ENCODE measurements at places on chromosomes 3 and 15. TPM values are rescaled to one million over a fixed set of nuclear protein-coding genes. Genes with fewer than 3 reads are reported as not detected.

DNA sequence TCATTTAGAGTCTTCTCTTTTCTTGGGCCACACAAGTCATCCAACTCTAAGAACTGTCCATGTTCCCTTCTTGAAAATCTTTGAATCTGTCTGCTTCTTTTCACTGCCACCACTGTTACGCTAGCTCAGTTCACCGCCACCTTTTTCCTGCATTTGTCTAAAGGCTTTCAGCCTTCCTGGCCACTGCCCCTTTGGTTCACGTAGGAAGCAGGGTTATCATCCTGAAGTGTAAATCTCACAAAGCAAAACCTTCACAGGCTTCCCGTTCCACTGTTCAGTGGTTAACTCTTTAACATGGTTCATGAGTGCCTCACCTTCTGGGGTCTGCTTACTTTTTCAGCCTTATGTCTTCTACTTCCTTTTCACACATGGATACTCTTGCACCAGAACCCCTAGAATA, 26.3 kb upstream of the CCDC39 start:
- DNase-seq, result no peak

ADIPOQ gene
- not detected for polyA plus RNA-seq

DNA sequence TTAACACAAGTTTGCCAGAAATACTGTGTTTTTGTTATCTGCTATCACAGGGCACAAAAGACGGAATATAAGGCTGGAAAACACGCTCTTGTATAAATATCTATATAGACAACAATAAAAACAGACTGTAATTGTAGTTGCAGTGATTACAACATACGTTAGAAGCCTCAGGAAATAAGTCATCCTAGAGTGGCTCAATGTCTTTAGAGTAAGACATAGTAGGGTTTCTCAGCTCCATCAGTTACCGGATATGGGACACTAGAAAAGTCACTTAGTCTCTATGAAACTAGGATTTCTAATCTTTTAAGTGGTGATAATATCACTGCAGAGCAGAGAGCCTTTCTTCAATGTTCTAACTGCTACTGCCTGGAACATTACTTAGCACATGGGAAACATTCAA, 208.8 kb downstream of the STAG1 start:
- DNase-seq, result no peak

- DNase-seq, result peak; percentile 71
Observed at GRCh38 chr3:130892759-130893375, 1.0 kb upstream of the ATP2C1 start.

DNA sequence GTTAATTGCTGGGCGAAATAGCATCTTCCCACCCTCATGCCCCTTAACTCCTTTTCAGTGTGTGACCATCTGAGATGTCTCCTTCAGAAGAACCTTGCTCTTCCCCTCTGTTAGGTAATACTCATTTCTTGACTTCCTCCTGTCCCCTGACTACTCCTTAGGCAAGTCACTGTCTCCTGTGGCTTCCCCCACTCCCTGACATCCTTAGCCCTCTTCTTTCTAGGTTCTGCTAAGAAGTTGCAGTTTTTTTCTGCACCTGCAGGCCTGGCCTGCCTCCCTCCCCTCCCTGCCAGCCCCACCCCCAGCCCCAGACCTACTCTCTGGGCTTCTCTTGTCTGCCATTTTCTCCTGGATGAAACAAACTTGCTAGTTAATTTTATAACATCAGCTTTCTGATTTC, 15.2 kb upstream of the EID1 start:
- DNase-seq, result no peak

RAP2B gene
- 9.2 TPM for polyA plus RNA-seq
